Activated T-cell treated with anti-CD3 and anti-CD28 coated beads, Interleukin-2, amount 50 U/mL, for 72 hours (primary cell): ENCODE measurements at places on chromosomes 7 and 10. TPM values are rescaled to one million over a fixed set of nuclear protein-coding genes. Genes with fewer than 3 reads are reported as not detected.

DNA sequence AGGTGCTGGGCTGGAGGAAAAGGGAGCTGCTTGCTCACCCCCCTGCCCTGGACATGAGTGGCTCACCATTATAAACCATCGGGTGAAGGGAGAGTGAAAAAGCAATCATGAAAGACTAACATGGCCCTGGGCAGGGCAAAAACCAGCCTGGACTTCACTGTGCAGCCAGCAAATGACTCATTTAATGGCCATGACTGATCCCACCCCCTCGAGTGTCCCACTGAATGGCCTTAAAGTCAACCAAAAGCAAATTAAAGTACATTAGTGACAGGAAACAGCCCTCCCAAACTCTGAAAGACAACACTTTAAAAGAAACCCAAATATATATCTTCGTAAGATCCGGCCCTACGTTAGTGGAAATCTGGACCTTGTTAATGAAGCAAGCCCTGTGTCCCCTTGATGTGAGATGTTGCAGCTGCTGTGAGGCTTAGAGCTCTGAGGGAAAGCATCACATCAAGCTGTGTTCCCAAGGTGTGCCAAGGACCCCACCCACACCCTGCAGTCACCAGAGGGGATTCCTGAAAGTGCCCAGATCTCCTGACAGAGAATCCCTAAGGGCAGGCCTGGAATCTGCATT is 31.2 kb downstream of the ADCYAP1R1 start:
- peaks cover 31% of the 10 kb centered on the region for H3K27me3 ChIP-seq
- DNase-seq: no peak
- H3K4me3 ChIP-seq: no peak overlapping the region
- no peak overlapping the region for H3K27ac ChIP-seq

DNA sequence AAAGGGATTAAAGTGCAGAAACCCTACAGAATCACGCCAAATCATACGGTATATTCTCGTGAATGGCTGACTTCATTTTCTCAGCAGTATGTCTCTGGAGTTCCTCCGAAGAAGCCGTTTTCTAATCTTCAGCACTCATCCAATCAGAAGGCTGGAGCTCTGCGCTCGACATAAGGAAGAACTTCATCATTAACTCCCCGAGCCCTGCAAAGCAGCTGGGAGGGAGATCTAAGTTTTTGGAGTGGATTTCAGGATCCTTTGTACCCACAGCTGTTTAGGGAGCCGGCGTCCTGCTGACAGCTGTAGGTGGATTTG is 40.7 kb upstream of the SDK1 start:
- no peaks in the 10 kb centered on the region for H3K4me1 ChIP-seq
- H3K4me3 ChIP-seq: peak overlapping the region; percentile 48
- H3K36me3 ChIP-seq: peaks cover 1% of the 10 kb centered on the region
- peaks cover 56% of the 10 kb centered on the region for H3K27me3 ChIP-seq

The GRID2IP gene
- total RNA-seq: 0.28 TPM

The LEP gene
- total RNA-seq: not detected

The CYP2E1 gene
- 0.83 TPM for total RNA-seq

The PTPRN2 gene
- total RNA-seq: 0.79 TPM
